ENCODE measurements at places on chromosomes 1 and 21.
A peak's percentile ranks its signal among the peaks of the same experiment; 100 is the strongest.

DNA sequence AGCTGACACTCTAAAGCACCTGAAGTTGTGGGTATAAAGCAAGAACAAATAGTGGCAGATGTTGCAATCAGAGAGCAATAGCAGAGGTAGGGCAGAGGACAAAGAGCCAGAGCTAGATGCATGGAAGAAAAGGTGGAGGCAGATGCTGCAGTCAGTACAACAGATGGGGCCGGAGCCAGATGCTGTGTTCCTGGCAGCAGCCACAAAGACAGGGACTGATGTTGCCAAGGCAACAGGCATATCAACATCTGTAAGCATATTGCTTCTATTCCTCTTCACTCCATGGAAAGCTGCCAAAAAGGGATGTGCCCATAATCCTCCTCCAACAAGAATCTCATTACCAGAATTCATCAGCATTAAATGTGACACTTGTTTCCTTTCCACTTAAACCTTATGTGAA is 108.0 kb downstream of the TNNI3K start:
- no peak for DNase-seq

GRCh38 chr1:197438010-197438790 is 170.1 kb downstream of the CRB1 start:
- DNase-seq, result no peak

DNA sequence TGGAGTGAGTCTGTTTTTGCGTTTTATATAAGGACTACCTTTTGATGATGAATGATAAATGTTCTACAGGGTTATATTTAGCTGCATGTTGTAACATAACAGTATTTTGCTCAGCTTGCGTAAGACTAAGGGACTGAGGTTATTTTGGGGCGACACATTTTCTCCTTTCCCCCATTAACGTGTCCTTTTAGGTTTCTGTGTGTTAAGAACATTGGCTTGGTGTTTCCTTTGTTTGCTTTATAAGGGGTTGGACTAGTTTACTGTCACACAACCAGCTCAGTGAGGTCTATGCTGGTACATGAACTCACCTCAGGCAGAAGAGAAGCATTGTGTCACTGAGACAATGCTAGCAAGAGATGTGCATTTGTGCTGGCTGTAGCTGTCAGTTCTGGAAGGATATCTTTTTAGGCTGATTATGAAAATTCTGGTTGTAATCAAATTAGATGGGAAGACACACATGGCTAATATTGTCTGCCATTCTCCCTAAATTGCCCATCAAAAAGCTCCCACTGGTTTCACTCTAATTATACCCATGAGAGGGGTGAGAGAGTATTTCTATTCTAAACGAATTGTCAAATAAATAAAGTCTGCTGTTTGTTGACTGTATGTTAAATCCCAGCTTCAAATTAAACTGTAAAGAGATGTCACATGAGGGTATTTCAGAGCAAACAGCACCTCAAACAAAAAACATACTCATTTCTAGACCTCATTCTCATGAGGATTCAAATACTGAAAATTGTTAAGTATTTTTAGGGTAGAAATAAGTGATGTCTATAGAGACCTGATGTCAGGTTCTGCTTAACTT is 62.6 kb downstream of the CDC14A start:
- DNase-seq, result no peak

GRCh38 chr1:43982808-43983207 is 3.8 kb downstream of the B4GALT2 start:
- DNase-seq, result no peak

- no peak for DNase-seq
Observed at GRCh38 chr1:174963529-174964125, 36.1 kb upstream of the CACYBP start.

DNA sequence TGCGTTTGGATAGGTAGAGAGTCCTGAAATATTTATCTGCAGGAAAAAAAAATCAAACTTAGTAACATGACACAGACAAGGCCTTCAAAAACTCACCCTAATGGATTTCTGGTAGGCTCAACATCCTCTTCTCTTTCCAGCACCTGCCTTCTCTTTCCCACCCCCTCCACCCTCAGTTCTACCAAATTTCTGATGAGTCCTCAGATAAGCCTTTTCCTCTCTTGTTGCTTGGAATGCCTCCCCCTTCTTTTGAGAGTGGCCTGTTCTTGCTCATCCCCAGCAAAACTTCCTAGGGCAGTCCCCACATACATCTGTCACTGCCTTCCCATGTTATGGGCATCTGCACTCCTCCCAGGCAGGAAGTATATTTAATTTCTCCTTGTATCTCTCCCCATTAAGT is 7.6 kb upstream of the LBR start:
- no peak for DNase-seq

DNA sequence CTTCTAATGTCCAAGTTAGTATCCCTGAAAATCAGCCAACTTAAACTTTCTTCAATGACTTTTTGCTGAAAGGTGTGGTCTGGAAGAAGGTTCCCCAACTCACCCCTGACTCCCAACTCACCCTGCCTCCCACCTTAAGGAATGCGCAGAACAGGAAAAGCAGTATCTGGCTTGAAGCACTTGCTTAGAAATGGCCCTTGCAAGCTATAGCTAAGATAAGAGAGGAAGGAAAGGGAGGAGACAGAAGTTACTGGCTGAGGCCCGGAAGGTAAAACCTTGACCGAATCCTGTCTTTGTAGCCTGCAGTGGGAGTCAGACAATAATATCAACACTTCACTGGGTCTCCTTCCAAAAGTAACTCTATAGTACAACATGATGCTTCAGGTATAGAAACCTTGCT is 2.9 kb downstream of the CYYR1 start:
- DNase-seq, result no peak

DNA sequence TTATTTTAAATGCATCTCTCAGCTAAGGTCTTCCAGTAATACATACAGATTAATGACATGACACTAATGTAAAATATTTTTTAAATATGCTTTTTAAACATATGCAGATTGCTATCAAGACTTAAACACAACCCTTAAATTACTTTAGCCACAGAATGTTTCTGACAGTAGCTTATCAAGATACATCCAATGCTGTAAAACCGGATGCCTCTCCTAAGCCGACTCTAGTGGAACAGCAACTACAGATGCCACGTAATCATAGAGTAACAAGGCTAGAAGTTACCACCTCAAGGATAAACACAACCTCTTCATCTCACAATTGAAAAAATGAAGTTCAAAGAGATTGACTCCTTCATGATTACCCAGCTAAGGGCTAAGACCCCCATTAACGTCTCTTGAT is 68.4 kb downstream of the ZZZ3 start:
- DNase-seq, result no peak

- DNase-seq, result peak; percentile 99
Observed at GRCh38 chr21:28992526-28993292, at the start of gene LTN1. TSS of gene LTN1 (minus strand) at chr21:28992877. CDS start at chr21:28992805, 72 bp downstream.

- no peak for DNase-seq
Observed at GRCh38 chr21:26461500-26461899, 111.6 kb downstream of the CYYR1 start.

- DNase-seq, result peak; percentile 79
Observed at GRCh38 chr1:220733086-220733601, 15.0 kb upstream of the MTARC2 start.

GRCh38 chr1:81989524-81989923 is 188.8 kb downstream of the ADGRL2 start:
- no peak for DNase-seq

- DNase-seq, result no peak
Observed at GRCh38 chr1:117162816-117163215, 41.3 kb upstream of the TRIM45 start.

- no peak for DNase-seq
Observed at GRCh38 chr1:172084876-172085275, 243.6 kb downstream of the DNM3 start.

DNA sequence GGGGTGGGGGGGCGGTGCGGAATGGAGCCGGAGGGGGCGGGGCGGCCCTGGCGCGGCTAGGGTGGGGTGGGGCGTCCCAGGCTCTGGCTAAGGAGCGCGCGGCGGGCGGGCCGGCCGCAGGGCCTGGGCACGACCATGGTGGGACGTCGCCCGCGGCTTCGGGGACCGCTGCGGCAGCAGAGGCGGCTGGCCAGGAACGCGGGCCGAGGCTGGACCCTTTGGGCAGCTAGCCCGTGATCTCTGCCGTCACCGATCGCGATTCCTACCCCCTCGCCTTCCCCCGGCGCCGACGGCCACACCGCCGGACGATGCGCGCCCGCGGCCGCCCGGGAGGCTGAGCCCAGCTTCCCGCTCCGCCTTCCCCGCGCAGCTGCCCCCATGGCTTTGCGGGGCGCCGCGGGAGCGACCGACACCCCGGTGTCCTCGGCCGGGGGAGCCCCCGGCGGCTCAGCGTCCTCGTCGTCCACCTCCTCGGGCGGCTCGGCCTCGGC is at the start of gene MAP3K21:
Gene MAP3K21, plus strand, starts transcription at position 74 of the 491 bp plus-strand sequence. Its CDS starts 305 bp downstream, at position 379.
- no peak for DNase-seq

DNA sequence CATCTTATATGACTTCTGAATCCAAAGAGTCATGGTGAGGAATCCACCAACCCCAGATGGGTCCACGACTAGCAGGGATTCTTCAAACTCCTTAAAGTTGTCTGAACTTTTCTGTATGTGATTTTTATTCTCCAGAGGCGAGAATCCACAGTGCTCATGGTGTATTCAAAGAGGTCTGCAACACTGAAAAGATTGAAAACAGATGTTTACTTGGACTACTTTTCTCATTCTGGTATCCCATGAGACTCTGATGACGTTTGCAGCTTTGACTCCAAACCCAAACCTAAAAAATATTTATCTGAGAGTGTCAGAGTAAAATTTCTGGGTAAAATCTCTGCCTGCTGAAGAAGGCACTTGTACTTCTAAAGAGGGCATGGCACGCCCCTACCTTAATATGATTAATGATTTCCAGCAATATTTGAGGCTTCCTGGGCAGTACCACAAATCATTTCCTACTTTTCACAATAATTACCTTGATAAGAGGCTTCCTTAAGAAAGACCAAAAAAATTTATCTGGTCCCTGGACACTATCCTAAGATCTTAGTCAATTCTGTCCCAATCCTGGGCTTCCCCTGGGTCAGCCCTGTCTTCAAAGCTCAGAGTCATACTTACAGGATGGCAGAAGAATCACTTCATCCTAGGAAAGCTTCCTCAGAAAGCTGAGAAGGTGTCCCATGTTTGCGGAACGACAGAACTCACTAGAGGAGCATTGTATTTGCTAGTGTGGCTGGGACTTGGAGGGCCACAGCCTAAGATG is 76.5 kb upstream of the MAP10 start:
- no peak for DNase-seq

DNA sequence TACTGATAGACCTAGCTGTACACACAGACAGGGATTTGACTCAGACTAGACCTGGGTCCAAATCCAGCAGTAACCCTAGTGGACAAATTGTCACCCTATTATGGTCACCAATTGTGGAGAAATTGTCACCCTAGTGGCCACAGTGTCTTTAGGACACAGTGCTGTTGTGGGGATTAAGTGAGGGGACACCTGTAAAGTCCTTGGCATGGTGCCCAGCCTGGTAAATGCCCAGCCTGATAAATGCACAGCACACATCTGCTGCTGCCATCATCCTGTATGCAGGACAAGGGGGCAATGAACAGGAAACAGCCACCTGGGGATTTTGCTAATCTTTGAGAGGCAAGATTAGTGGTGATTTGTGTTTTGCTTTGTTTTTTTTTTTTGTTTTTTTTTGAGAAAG is 2.3 kb downstream of the TMEM61 start:
- DNase-seq, result no peak

DNA sequence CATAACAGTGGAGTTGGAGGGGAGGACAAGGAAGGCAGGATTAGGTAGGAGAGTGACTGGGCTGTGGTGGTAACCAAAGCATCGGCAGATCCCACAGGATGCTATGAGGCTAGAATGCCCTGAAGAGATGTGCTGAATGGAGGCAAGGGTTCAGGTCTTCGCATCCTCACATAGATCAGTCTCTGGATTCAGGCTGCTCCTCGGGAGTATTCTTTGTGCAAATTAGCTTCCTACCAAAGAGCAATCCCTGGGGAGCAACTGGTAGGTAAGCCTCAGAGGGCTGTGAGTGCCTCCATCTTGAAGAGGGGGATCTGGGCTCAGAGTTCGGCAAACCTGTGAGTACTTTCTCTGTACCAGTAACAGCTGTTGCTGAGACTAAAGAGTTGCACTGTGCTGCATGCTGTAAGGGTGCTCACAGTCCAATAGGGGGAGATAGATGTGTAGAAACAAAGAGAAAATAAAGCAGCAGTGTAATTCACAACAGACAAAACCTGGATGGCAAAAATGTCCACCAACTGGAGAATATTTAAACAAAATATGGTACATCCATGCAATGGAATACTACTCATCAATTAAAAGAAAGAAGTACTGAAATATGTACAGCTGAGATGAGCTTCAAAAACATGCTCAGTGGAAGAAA is 322.4 kb upstream of the DEPDC1 start:
- DNase-seq, result no peak

DNA sequence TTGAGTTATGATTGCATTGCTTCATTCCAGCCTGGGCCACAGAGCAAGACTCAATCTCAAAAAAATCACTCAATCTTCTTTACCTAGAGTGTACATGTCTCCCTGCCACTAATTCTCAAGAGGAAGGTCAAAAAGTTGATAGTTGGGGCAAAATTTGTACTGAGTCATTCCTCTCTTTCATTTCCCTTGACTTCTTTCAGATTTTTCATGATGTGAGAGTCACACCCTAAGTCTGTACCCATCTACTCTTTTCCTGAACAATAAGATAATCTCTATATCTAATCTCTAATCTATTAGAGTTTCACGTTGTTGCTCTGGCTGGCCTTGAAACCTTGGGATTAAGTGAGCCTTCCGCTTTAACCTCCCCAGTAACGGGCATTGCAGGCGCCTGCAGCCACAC is 1.1 kb upstream of the BRDT start:
- no peak for DNase-seq

- no peak for DNase-seq
Observed at GRCh38 chr1:244049162-244050013, 1.7 kb upstream of the ZBTB18 start.

DNA sequence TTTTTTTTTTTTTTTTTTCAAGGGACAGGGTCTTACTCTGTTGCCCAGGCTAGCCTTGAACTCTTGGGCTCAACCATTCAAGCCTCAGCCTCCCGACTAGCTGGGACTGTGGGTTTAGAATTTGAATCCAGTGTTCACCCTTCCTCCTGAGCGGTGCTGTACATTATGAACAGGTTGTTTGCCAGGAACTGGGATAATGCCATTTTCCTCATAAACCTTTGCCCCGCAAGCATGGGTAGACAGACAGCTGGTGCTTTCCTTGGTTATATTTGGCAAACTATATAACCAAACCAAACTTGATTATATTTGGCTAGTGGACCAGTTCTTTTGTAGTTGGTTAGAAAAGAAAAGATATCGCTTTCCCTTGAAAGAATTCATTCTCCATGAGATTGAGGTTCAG is 54.9 kb downstream of the GALNT2 start:
- DNase-seq, result no peak

GRCh38 chr1:18489417-18490143 is 8.8 kb downstream of the KLHDC7A start:
- no peak for DNase-seq

Data from stimulated activated CD4-positive, alpha-beta T cell treated with anti-CD3 and anti-CD28 coated beads, Interleukin-4, amount 100 ng/mL, for 48 hours (primary cell).